ENCODE measurements at places on chromosomes 3 and 15.

DNA sequence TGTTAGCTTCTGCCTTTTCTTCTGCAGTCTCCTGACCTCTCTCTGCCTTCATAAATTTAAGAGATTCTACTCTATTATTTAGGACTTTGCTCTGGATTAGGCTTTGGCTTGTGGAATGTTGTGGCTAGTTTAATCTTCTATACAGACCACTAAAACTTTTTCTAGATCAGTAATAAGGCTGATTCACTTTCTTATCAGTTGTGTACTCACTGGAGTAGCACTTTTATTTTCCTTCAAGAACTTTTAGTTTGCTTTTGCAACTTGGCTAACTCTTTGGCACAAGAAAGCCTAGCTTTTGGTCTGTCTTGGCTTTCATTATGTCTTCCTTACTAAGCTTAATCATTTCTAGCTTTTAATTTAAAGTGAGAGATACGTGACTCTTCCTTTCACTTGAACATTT lies 265.5 kb upstream of the TBC1D5 start:
- DNase-seq: no peak

- DNase-seq: no peak
Measured at GRCh38 chr3:156175570-156175969, 55.2 kb downstream of the KCNAB1 start.

- no peak for DNase-seq
Measured at GRCh38 chr15:69132977-69133861, 27.2 kb upstream of the GLCE start.

- DNase-seq: no peak
Measured at GRCh38 chr3:106578911-106579310, 710.1 kb upstream of the CBLB start.

DNA sequence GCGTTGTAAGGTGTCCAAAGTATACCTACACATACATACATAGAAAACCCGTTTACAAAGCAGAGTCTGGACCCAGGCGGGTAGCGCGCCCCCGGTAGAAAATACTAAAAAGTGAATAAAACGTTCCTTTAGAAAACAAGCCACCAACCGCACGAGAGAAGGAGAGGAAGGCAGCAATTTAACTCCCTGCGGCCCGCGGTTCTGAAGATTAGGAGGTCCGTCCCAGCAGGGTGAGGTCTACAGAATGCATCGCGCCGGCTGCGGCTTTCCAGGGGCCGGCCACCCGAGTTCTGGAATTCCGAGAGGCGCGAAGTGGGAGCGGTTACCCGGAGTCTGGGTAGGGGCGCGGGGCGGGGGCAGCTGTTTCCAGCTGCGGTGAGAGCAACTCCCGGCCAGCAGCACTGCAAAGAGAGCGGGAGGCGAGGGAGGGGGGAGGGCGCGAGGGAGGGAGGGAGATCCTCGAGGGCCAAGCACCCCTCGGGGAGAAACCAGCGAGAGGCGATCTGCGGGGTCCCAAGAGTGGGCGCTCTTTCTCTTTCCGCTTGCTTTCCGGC lies 318.6 kb downstream of the FGF12 start:
- no peak for DNase-seq

DNA sequence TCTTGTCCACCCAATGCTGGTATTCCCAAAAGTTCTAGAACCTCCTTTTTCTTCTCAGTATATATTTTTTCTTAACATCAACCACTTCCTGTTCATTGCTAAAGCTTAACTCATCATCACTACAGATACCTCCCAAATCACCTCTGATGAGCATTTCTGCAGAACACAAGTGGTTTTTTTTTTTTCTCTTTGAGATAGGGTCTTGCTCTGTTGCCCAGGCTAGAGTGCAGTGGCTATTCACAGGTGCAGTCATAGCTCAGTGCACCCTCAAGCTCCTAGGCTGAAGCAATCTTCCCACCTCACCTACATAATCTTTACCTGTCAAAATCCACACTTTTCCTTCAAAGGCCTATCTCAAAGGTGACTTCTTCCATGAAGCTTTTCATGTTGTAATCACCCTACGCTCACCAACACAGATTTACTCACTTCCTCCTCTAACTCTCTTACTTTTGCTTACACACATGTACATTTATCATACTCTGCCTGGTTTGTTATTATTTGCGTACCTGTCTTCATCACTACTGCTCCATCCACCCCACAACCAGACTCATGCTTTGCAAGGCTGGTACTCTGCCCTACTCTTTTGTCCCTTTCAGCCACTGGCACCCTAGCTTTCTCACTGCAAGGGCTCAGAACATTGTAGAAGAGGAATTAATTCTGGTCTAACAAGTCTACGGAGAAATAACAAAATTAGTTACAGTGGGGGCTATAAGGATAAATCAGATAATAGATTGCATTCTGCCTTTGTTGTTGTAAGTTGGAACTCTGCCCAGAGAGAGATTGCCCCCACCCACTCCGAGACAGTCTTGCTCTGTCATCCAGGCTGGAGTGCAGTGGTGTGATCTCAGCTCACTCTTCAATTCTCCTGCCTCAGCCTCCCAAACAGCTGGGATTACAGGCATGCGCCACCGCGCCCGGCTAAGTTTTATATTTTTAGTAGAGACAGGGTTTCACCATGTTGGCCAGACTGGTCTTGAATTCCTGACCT lies 27.5 kb downstream of the HERC1 start:
- no peak for DNase-seq

- DNase-seq: no peak
Measured at GRCh38 chr3:78697426-78697825, 1070.4 kb downstream of the ROBO1 start.

- DNase-seq: no peak
Measured at GRCh38 chr3:148062590-148062989, 635.1 kb upstream of the AGTR1 start.

- no peak for DNase-seq
Measured at GRCh38 chr3:44208086-44208485, 33.6 kb upstream of the TOPAZ1 start.

- no peak for DNase-seq
Measured at GRCh38 chr15:92665100-92665555, 9.6 kb upstream of the FAM174B start.

DNA sequence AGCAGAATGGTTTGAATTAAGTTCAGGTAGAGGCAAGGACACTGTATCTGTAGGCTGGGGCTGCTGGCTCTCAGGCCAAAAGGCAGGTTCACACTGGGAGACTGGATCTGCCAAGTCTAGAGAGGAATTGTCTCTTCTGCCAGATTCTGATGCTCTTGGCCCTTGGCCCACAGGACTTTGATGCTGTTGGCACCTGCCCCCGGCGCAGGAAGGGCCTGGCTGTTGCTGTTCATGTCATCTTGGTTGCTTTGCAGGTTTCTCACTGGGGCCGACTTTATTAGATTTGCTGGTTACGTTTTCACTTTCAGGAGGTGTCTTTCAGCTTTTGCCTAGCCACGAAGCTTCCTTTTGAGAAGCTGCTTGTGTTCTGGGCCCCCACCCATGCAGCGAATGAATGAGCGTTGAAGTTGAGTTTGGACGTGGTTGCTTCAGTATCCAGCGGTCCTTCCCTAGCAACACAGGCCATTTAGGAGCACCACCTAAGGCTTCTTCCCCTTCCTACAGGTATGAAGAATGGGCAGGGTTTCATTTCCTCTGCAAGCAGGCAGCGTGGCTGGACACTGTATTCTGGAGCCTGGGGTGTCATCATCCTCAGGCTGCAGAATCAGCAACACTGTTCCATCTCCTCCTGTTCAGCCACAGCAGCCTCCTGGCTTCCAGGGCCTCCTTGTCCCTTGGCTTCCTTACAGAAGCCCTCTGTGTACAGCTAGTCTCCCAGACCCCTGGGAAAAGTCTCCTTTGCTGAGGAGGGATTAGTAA lies 65.6 kb upstream of the PRR23C start:
- DNase-seq: no peak

GRCh38 chr15:48221261-48221660 lies 15.2 kb downstream of the SLC12A1 start:
- DNase-seq: no peak

DNA sequence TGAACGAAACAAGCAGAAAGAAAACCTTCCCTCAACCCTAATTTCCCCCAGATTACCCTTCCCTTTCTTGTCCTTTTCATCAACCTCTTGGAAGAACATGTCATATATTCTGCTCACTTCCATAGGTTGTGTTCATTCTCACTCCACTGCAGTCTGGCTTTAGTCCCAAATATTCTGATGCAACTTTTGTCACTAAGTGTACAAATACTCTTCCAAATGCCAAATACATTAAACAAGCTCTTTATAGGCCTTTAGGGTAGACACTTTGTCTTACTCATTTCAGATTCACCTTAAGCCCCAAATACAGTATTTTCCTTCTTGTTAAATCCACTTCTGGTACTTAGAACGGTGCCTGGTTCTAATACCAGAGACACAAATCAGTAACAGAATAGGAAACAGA lies 406.5 kb upstream of the CDIN1 start:
- DNase-seq: no peak

DNA sequence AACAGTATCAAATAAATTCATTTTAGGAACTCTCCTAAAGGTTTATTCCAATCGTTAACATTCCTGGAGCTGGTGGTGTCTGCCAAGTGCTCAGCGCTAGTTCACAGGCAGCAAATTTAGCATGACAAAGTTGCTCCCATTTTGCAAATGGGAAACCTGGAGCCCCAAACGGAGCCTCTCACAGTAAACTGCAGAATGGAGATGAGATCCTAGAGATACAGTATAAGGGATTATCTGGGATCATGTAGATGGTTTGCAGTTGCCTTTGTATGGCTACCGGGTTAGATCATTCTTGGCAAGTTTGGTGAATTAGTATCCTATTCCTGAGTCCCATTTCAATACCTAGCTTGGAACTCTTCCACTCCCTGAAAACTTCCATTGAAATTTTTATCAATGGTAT lies 173.7 kb downstream of the CDIN1 start:
- no peak for DNase-seq

GRCh38 chr3:33277193-33277882 lies at the start of gene FBXL2:
TSS of gene FBXL2 (plus strand) at chr3:33277442. CDS start at chr3:33277513, 71 bp downstream.
- DNase-seq: no peak

GRCh38 chr15:78922527-78922926 lies 22.3 kb downstream of the CTSH start:
- no peak for DNase-seq

- DNase-seq: no peak
Measured at GRCh38 chr15:45121706-45122417, 7.7 kb downstream of the DUOXA2 start.

DNA sequence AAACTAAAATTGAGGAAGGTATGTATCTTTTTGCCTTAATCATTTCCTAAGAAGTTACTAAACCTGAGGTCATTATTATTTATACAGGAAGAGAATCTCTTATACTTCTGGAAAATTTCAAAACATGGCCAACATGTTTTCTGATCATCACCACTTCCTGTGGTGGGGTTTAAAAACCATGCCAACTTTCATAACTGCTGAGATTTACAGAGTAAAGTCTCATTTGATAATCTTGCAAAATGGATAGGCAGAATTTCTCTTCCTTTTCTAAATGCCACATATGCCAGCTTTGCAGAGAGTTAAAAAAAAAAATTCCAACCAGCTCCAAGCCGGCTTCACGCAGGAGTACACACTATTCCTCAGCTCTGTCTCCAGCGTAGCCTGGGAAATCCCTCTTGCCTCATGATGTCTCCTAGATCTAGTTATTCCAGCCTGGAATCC lies 124.3 kb upstream of the SPRED1 start:
- no peak for DNase-seq

DNA sequence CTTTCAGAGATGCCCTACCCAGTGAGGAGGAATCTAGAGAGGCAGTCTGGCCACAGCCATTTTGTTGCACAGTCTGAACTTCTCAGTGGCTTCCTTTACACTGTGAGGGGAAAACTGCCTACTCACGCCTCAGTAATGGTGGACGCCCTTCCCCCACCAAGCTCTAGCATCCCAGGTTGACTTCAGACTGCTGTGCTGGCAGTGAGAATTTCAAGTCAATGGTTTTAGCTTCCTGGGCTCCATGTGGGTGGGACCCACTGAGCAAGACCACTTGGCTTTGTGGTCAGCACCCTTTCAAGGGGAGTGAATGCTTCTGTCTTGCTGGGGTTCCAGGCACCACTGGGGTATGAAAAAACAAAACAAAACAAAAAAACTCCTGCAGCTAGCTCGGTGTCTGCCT lies 663.2 kb upstream of the ZNF385D start:
- DNase-seq: no peak

DNA sequence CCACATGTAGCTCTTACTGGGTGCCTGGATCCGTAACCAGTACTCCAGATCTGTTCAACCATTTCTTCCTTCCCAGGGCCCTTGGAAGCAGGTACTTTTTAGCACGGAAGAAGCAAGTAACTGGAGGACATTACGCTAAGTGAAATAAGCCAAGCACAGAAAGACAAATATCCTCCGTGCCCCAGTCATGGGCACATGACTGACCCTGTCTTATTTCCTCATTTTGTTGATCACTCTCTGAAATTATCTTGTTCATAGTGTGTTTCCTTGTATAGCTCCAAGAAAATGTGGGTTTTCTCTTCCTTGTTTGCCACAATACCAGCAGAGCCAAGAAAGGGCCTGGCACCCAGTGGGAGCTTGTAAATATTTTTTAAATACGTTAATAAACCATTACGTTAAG lies 32.2 kb upstream of the MTMR14 start:
- DNase-seq: no peak

- no peak for DNase-seq
Measured at GRCh38 chr15:80174017-80174746, 21.4 kb downstream of the FAH start.

GRCh38 chr3:60553144-60553543 lies 698.1 kb downstream of the FHIT start:
- DNase-seq: no peak

DNA sequence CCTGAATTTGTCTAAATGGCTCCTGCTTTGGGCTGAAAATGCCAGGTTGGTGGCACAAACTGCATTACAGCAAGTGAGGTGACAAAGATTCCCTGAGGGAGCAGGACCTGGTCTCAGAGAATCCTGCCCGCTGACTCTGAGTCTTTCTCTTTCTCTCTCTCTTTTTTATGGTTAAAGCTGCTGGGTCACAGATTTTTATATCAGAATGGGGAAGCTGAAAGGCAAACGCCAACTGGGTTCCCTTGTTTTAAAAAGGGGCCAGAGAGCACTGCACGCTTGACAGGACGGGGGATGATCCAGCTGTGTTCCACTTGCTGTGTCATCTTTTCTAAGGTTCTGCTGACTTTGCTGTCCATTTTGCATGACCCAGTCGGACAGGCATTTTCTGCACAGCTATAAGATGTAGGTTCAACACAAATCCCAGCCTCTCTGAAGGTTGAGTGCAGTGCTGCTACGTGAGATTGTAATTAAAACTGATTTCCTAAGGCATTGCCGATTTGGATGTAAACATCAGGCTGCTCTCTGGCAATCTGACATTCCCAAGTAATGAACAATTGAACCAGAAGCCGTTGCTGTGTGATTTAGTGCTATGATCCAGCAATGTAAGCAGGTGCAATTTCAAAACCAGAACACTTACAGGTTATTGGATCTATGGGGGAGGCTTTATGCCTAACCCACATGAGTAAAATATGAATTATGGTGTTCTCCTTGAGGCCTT lies 25.8 kb downstream of the ARHGEF3 start:
- DNase-seq: no peak

DNA sequence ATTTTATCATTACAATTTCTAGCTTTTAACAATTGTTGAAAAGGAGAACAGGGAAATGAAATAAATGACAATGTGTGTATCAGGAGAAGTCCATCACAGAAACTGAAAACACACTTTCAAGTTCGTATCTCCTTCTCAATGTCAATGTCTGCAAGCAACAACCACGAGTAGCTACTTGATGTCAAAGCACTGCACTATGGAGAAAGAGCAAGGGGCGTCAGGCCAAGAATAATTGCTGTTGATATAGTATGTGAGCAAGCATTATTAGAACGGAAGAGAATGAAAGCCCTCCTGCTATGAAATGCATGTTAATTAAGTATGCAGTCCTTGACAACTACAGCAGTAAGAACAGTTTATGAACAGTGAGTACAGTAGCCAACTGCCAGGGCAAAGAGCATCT lies 1250.1 kb downstream of the ZPLD1 start:
- no peak for DNase-seq

- DNase-seq: no peak
Measured at GRCh38 chr3:139675327-139675726, 2.4 kb downstream of the NMNAT3 start.
